HL-60 (cell line): ENCODE measurements at places on chromosomes 5 and 9.

- no peak for DNase-seq
Measured at GRCh38 chr5:175460126-175460525, 16.1 kb upstream of the DRD1 start.

- DNase-seq, result no peak
Measured at GRCh38 chr5:142982821-142983200, 212.6 kb downstream of the ARHGAP26 start.

DNA sequence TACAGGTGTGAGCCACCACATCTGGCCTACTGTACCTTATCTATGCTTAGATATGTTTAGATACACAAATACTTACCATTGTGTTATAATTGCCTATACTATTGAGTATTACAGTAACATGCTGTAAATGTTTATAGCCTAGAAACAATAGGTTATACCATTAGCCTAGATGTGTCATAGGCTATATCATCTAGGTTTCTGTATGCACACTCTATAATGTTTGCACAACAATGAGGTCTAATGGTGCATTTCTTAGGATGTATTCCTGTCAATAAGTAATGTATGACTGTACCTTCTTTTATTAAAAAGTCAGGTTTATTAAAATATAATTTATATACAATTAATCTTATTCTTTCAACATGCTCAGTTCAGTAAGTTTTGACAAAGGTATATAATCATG, 683.1 kb downstream of the LRRC70 start:
- no peak for DNase-seq

GRCh38 chr5:584846-585245, 27.3 kb upstream of the CEP72 start:
- no peak for DNase-seq

DNA sequence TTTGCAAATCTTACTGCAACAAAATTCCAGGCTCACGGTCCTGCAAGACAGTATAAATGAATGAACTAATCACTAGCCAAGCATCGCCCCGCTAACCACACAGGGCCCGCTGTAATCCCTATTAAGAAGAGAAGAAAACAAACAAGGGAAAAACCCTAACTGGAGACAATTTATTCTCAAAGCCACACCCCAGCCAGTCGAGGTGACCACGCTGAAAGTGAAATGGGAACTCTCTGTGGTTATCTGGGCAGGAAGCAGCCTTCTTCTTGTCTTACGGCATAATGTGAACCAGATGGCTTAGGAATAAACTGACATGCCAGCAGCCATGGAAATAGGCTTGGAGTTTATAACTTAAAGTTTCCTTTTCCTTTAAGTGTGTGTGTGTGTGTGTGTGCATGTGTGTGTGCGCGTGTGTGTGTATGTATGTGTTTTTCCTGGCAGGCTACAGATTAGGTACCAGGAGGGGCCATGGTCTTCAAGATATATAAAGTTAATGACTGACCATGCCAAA, 120.2 kb downstream of the SEMA6A start:
- peak; percentile 51 for DNase-seq

DNA sequence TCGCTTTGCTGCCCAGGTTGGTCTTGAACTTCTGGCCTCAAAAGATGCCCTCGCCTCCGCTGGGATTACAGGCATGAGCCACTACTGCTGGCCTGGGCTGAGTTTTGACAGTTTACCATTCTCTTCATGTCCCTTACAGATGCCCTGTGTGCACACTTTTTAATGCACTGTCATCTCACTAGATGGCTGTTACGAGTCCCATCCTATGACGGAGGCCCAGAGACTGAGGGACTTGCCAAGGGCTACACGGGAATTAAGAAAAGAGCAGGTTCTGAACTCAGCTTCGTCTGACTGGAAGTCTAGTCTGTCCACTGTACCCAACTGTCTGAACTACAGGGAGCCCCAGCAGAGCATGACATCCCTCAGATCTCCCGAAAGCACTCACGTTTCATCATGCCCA, 63.9 kb downstream of the ARHGEF37 start:
- no peak for DNase-seq

DNA sequence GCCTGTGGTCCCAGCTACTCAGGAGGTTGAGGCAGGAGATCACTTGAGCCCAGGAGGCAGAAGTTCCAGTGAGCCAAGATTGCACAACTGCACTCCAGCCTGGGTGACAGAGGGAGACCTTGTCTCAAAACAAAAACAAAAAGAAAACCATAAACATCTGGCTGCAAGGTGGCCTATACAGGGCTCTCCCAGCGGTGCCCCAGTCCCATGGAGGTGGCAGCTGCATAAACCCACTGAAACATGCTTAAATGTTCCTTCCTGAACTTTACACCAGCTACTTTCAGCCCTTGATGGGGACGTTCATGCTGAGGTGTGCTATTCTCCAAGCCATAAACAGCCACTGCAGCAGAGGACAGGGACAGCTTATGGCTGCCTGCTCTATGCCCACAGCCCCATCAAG, 35.6 kb downstream of the DROSHA start:
- DNase-seq, result no peak

- DNase-seq, result no peak
Measured at GRCh38 chr5:162190-162564, 29.1 kb upstream of the LRRC14B start.

GRCh38 chr9:116042321-116042720, 111.3 kb upstream of the PAPPA start:
- DNase-seq, result no peak

GRCh38 chr5:66993882-66994281, 202.7 kb downstream of the CD180 start:
- DNase-seq, result no peak

GRCh38 chr5:160635046-160635445, 213.4 kb downstream of the PTTG1 start:
- DNase-seq, result no peak

DNA sequence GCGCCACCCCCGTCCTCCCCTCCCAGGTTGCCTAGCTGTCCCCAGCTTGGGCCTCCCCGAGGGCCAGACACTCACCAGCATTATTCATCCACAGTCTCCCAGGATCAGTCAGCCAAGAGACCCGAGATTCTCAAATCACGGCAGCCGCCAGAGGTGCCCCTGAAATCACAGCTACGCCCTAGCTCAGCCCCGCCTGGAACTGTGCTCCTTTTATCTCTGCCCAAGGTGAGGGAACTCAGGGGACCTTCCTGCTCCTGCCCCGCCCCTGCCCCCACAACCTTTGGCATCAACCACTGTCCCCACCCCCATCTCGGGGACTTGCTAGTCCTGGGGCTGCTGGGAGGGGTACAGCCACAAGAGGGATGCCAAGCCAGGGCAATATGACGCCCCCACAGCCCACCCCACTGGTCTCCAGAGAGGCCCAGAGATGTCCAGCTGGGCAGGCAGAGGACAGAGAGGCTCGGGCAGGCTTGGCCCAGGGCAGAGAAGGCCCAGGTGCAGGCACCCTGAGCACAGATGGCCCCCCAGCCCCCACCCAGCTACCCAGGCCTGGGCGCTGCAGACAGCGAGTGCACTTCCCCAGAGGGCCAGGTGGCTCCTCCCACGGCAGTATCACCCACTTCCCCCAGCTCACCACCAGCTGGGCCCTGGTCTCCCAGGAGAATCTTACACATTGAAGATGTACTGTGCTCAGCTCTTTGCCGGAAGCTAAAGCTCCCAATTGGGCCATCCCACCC, at the start of gene FUT7:
Gene FUT7, minus strand, starts transcription at position 185 of the 737 bp plus-strand sequence. Its CDS starts 97 bp downstream, at position 88.
- DNase-seq, result peak; percentile 74

DNA sequence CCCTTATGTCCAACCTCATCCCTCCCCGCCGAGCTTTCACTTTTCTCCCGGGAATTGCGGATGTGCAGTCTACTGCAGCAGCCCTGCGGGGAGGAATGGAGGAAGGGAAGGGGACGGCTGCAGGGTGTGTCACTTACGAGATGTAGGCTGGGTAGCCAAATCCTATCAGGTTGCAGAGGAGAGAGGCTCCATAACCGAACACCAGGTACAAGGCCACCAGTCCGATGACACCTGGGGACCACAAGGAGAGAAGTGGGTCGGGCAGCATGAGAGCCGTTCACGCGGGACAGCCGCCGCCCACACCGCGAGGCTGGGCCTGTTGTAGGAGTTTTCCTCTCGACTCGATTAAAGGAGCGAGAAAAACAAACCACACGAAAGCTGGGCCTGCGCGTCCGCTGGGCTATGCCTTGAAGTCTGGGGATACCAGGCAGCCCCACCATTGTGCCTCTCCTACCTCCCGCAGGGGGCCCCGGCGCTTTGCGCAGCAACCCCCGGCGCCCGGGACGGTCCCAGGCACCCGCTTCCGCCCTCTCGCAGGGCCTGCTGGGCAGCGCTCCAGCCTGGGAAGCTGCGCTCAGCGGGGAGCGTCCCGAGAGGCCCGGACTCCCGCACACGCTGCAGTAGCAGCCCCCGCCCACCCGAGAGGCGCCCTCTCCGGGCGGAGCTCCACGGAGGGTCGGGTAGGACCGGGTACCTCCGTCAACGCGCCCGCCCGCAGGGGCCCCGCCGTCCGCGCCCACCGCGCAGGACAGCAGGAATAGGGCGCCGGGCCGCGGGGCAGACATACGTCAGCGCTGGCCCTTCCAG, 798 bp downstream of the REEP5 start:
- no peak for DNase-seq

GRCh38 chr5:89769975-89770374, 639.6 kb downstream of the CETN3 start:
- DNase-seq, result no peak

DNA sequence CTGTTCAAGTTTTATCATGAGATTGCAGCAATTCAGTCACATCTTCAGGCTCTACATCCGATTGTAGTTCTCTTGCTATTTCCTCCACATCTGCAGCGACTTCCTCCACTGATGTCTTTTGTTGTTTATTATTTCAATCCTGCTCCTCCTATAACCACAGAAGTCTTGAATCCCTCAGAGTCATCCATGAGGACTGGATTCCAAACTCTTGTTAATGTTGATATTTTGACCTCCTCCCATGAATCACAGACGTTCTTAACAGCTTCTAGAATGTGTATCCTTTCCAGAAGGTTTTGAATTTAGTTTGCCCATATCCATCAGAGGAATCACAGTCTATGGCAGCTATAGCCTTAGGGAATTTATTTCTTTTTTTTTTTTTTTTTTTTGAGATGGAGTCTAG, 3.6 kb downstream of the FBXO38 start:
- DNase-seq, result no peak

GRCh38 chr9:21668516-21668915, 133.9 kb upstream of the MTAP start:
- DNase-seq, result no peak

- DNase-seq, result no peak
Measured at GRCh38 chr9:98923451-98924123, 20.1 kb upstream of the COL15A1 start.

- DNase-seq, result peak; percentile 82
Measured at GRCh38 chr9:136631038-136632000, 31.4 kb upstream of the EGFL7 start.

- DNase-seq, result no peak
Measured at GRCh38 chr9:2213830-2214468, 198.8 kb downstream of the SMARCA2 start.

DNA sequence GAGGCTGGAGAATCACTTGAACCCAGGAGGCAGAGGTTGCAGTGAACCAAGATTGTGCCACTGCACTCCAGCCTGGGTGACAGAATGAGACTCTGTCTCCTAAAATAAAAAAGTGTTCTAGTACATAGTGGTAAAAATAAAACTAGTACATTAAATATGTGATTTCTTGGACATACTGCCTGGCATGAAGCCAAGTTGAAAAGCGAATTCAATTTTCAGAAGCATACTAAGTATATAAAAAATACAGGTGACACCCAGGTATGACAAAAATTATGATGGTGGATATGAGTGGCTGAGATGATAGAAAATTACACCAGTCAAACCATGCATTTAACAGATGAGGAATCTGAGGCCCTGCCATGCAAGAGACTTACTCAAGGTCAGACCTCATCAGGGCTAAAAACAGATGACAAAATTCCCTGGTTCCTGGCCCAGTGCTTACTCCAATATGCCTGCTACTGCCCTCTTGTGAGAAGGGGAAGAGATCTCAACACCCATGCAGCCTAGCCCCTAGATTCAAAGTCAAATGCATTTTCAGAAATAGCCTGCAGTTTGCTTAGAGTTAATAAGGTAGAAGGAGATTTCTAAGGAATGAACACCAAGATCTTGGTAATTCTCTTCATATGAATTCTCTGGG, 46.6 kb upstream of the GNPDA1 start:
- DNase-seq, result no peak

DNA sequence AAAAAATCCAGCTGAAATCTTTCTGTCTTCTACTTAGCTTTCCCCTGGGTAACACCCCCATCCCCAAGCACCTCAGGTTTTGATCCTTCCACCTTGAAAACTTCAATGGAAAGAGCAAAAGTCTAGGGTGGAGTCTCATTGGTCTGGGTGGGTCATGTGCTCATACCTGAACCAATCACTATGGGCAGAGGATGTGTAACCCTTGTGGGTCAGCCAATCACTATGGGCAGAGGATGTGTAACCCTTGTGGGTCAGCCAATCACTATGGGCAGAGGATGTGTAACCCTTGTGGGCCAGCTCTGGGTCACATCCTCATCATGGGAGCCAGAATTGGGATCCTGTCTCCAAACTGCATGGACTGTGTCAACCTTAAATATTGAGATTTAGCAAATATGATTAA, 18.5 kb downstream of the NAIF1 start:
- DNase-seq, result no peak

- DNase-seq, result no peak
Measured at GRCh38 chr5:80799041-80799440, 144.3 kb upstream of the DHFR start.

GRCh38 chr5:135641734-135642487, 63.1 kb upstream of the CXCL14 start:
- DNase-seq, result no peak

DNA sequence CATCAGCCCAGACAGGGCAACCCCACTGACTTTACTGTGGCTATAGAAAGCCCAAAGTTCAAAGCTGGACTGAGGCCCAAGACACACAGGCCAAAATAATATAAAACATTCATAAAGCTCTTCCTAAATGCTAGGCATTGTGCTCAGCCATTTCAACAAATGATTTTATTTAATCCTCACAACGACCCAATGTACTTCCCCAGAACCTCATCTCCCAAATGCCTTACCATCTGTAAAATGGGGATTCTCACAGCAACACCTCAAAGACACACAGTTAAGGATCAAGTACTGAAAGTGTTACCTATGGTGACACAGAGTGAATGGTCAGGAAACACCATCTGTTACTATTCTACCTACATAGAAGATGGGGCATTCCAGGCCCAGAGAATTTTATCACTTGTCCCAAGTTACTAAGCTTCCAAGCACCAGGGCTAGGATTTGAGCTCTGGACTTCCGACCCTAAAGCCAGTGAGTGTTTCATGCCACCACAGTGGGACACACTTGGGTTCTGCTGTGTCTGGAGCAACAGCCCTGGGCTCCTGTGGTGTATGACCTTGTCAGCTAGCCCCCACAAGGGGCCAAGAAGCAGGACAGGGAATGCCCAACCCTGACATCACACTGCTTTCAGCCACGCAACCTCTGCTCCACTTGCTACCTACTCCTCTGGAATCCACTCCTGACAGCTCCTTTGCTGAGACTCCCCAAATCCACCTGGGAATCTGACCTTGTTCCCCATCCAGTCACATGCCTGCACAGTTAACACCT, 15.1 kb downstream of the SHB start:
- no peak for DNase-seq
